D721Med (cell line): ENCODE measurements at places on chromosomes 13 and 19.

DNA sequence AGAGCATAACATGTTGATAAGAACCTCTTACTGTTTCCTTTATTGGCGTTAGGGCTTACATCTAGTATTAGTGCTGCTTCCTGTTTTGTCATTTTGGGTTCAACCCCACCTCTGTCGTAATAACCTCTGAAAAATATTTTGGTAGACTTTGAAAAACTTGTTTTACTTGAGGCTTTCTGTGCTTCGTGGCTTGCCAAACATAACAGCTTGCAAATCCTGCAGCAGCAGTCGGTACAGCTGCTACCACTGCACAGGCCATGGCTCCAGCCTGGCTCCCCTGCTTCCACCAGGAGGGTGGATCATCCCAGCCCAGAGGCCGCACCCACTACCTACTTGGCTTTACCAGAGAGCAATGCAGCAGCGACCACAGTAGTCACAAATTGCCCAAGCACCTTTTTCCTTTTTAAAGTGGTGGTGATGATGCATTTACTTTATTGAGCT is 11.8 kb upstream of the CEACAM4 start:
- DNase-seq, result no peak

GRCh38 chr13:44107357-44108121 is 227.8 kb downstream of the LACC1 start:
- no peak for DNase-seq

- DNase-seq, result no peak
Observed at GRCh38 chr19:32165750-32166149, 179.7 kb upstream of the ZNF507 start.

- no peak for DNase-seq
Observed at GRCh38 chr13:96822895-96823294, 171.4 kb downstream of the OXGR1 start.

- DNase-seq, result no peak
Observed at GRCh38 chr19:51699170-51699569, 6.0 kb downstream of the SPACA6 start.

GRCh38 chr13:109779074-109779473 is 7.3 kb downstream of the IRS2 start:
- no peak for DNase-seq

- no peak for DNase-seq
Observed at GRCh38 chr13:33766329-33767123, 51.4 kb upstream of the RFC3 start.

DNA sequence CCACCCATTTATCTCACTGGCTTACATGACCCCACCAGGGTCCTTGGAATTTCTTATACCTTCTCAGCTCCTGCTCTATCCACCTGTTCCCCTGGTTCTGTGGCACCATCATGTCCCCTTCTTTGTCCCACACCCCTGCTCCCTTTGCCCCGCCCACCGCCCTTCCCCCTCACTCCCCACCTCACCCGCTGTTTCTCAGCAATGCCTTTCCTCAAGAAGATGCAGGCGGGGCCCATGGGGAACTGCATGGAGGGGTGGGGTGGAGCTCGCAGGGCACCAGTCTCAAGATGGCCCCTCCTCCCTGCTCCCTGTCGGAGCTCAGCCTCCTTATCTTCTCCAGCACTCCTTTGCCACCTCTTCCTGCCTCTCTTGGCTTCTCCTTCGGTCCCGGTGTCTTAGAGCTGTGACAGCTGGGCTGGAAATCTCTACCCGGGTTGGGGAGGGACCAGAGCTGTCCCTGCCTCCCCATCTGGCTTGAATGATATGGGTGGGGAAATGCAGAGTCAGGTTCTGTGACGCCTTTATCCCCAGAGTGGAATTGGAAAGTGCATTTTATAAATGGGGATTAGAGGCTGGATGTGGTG is at the start of gene CABP5:
Gene CABP5 (minus strand): TSS at position 405 of the 584 bp plus-strand sequence. CDS start 157 bp downstream, at position 248.
- no peak for DNase-seq

DNA sequence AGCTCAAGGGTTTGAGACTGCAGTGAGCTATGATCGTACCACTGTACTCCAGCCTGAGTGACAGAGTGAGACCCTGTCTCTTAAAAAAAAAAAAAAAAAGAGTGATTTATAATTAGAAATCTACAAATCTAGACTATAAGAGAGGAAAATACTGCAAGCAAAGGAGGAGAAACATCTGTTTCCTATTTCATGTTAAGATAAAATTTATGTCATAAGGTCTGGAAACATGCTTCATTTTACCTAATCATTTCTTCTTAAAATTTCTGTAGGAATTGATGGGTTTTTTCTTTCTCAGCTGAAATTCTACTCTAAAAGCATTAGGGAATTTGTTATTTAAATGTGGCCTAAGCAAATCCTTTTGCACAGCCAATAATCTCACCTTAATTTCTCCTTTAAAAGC is 53.2 kb downstream of the C13orf42 start:
- no peak for DNase-seq

GRCh38 chr19:47241919-47242577 is 11.0 kb upstream of the BBC3 start:
- DNase-seq, result no peak

GRCh38 chr13:91329733-91330132 is 17.8 kb upstream of the MIR17HG start:
- DNase-seq, result no peak

DNA sequence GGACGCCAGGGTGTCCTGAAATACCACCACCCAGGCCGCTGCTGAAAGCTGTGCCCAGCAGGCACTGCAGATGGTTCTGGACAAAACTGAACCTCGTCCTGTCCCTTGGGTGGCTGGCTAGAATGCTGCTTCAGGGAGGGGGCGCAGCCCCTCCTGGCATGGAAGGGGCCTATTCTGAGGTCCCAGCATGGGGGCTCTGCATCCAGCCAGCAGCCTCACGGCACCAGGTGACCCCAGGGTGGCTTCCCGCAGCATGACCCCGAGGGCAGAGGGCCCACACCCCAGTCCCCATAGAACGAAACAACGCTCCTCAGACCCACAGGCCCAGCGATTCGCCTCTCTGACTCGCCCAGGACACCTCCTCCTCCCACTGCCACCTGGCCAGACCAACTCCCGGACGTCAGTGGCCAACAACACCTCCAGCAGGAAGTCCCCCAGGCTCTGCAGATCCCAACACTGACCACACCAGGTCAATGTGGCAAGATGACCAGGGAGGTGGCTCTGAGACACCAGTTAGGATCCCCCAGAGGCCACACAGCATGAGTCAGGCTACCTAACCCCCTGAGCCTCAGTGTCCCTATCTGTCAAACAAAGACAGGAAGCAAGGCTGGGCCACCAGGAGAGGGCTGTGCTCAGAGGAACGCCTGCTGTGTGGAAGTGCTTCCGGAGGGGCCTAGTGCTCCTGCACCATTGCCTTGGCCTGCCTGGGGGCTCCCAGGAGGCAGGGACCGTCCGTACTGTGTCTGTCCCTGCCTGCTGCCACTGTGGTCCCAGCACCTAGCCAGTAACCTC is 6.1 kb downstream of the MKNK2 start:
- no peak for DNase-seq

DNA sequence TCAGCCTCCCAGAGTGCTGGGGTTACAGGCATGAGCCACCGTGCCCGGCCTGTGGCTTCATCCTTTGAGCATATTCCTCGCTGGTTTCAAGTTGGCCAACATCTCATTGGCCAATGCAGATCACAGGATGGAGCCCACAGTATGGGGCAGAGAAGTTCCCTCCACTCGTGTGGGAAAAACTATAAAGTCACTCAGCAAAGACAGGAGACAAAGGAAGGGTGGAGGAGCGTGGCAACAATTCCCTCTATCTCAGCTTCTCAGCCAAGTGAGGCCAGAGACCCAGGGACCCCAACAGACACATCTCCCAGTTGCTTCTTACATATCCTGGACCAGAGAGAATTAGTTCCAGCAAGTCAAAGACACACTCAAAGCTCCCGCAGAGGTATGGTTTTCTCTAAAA is 184.6 kb upstream of the SOX1 start:
- DNase-seq, result no peak
